ENCODE measurements at places on chromosomes 3 and 15. TPM values are rescaled to one million over a fixed set of nuclear protein-coding genes. Genes with fewer than 3 reads are reported as not detected.
A peak's percentile ranks its signal among the peaks of the same experiment; 100 is the strongest.

- peak; percentile 26 for DNase-seq
Measured at GRCh38 chr15:72685301-72685924, 569 bp downstream of the HIGD2B start.

DNA sequence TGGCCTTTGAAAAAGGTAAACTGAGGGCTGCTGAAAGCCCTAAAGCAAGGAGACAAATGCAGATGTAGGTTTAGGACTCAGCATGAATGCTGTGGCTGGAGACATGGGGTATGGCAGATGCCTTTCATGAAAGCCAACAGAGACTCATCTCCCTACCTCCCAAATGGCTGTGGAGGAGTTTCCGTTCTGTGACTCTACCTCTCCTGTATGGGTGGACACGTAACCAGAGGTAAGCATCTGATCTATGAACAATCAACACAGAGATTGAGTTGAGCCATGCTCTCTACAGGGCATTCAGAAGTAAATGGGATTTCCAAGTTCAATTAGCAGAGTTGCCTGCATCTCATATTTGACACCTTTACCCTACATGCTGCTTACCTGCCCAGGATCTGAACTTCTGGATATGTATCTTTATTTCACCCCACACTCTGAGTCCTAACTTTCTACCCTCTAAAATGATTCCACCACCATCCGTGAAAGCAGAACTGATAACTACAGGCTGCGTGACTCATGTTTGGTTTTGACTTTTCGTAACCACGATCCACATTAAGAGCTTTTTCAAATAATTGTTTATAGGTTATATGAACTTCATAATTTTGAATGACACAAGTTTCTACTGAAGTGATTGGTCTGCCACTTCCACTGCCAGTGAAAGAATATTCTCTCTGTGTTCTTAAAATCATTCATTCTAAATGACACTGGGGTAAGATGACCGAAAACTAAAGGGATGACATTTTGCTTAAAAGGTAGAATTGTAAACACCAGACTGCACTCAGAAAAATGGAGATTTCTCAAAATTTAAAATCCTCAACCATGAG is 1058.7 kb downstream of the FHIT start:
- no peak for DNase-seq

SLC35G2 gene
- 4.2 TPM for polyA plus RNA-seq

DNA sequence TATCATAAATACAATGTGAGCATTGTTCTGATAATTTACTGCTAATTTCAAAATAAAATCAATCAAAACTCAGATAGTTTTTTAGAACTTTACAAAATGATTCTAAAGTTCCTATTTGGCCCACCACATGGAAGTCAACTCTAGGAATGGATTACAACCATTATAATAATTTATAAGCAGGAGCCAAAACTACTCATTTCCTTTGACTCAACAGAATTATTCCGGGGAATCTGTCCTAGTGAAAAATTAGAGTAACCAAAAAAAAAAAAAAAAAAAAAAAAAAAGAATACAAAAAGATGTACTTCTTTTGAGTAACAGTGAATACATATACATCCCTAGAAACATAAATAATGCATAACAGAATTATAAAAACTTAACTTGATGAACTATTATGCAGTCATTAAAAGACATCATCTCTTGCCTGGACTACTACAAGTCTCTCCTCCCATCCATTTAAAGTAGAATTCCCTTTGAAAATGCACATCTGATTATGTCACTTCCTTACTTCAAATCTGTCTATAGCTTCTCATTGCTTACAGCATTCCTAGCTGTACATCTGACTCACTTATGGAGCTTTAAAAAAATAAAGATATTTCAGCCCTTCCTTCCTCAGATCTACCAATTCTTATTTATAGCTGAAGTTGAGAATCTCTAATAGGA is 43.4 kb downstream of the HDGFL3 start:
- DNase-seq = no peak

GRCh38 chr3:195093731-195094130 is 177.2 kb downstream of the XXYLT1 start:
- no peak for DNase-seq

MOBP gene
- polyA plus RNA-seq = 0.14 TPM

GRCh38 chr3:9861201-9861600 is 17.4 kb upstream of the RPUSD3 start:
- no peak for DNase-seq

DNA sequence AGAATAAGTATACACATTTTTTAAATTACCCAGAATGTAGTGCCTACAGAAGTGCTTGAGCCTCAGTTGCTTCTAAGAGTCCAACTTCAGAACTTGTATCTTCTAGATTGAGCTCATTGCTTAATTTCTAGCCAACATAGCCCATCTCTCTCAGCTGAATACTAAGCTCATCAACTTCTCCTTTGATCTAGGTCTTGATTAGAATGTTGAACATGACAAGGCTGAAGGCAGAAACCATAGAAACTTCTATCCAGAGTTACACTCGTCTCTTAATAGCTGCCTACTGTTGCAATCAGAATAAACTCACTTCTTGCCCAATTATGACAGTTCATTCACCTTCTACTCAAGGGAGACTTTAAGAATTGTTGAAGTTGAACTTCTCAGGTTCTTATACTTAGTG is 327.3 kb upstream of the THBS1 start:
- DNase-seq = no peak

CD200R1 gene
- 0.64 TPM for polyA plus RNA-seq

GRCh38 chr15:85777250-85778106 is 17.2 kb downstream of the KLHL25 start:
- DNase-seq = no peak

POTEB gene
- not detected for polyA plus RNA-seq

- DNase-seq = no peak
Measured at GRCh38 chr15:86556396-86557017, 476.8 kb downstream of the AGBL1 start.

DNA sequence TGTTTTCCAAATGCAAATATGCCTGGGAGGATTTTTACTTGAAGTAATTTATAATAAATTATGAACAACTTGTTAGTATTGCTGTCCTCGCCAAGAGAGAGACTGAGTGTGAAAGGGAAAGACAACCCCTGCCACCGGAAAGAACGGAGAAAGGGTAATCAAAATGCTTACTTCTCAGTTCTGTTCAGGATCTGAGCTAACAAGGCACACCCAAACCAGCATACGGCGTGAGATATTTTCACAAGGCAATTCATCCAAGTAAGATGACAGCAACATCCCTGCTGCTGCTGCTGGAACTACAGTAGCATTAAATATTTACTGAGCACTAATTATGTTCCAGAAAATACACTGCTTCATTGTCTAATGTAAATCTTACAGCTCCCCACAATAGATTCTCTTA is 96.1 kb downstream of the KBTBD8 start:
- DNase-seq = no peak

- no peak for DNase-seq
Measured at GRCh38 chr3:176351408-176351807, 845.9 kb downstream of the TBL1XR1 start.

DNA sequence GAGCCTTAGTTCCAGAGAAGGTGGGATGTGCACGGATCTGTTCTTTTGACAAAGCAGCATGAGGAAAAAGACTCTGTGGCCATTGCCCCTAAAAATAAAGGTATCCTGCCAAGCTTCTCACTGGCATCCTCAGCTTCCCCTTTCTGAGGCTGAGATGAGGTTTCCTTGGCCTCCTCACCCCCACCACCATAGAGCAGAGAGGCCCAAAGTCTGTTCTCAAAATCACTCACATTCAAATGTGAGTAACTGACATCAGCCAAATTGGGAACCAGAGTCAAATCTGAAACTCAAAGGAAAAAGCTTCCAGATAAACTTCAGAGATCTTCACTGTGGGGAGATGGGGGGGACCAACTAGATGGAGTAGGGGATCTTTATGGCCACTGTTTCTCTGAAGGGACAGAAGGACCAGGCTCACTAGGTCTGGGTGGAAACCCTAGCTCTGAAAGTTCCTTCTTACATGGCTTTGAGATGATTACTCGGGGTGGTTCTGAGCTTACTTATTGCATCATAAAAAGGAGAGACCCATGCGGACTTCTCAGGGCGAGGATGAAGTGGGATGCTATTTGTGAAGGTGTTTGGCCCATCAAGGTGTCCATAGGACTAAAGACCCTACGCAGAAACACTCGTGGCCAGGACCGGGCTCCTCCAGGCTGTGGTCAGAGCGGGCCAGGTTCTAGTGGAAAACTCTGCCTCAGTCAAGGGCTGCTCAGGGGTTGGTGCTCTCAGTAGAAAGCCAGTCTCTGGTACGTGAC is 61.5 kb upstream of the MEF2A start:
- no peak for DNase-seq

- DNase-seq = peak; percentile 58
Measured at GRCh38 chr3:185733980-185734724, 90.7 kb downstream of the IGF2BP2 start.

DNA sequence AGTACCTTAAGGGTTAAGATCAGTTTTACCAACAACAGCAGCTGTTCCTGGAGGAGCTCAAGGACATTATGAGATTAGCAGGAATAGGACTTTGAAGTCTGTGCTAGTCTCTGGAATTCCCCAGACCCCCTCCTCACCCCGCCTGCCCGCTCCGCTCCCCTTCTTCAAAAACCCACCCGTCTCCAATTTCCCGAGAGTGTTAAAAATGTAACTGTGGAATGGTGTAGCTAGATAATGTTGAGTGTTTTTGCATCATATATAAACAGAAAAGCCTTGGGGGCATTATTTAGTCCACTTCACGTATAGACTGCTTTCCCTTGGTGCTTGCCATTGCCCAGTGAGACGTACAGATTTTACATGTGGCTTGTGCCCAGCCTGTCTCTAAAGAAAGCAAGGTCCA is 65.0 kb upstream of the SEMA6D start:
- DNase-seq = no peak

GRCh38 chr3:164018500-164018899 is 1059.8 kb downstream of the SI start:
- no peak for DNase-seq

DNA sequence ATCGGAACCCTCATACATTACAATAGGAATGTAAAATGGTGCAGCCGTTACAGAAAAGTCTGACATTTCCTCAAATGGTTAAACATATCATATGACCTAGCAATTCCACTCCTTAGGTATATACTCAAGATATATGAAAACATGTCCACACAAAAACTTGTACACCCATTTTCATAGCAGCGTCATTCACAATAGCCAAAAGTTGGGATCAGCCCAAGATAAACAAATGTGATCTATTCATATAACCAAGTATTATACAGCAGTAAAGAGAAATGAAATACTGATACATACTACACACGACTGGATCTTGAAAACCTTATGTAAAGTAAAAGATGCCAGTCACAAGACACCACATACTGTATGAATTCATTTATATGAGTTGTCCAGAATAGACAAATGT is 102.4 kb downstream of the MSL2 start:
- no peak for DNase-seq

- no peak for DNase-seq
Measured at GRCh38 chr15:51841406-51842040, 12.1 kb downstream of the TMOD3 start.

GRCh38 chr3:9715764-9716437 is 12.3 kb downstream of the CPNE9 start:
- DNase-seq = no peak

DNA sequence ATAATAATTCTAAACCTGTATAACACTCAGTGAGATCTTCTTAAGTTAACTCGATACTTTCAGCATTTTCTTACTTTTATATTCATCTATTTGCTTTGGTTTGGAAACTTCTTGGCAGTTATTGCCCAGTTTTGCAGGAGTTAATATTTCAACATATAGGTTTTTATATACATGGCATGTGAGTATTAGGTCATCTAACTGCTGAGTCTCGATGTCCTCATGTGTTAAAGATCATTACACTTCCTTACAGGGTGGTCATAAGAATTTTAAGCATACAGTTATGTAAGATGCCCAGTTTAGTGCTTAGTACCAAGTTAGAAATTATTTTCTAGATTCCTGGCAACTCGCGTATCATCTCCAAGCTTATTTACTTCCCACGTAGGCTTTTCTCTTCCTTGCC is 62.9 kb downstream of the TMEM39A start:
- DNase-seq = no peak

CEMIP gene
- polyA plus RNA-seq = 7.0 TPM

TEX55 gene
- polyA plus RNA-seq = not detected

ANKUB1 gene
- polyA plus RNA-seq = 0.33 TPM

DNA sequence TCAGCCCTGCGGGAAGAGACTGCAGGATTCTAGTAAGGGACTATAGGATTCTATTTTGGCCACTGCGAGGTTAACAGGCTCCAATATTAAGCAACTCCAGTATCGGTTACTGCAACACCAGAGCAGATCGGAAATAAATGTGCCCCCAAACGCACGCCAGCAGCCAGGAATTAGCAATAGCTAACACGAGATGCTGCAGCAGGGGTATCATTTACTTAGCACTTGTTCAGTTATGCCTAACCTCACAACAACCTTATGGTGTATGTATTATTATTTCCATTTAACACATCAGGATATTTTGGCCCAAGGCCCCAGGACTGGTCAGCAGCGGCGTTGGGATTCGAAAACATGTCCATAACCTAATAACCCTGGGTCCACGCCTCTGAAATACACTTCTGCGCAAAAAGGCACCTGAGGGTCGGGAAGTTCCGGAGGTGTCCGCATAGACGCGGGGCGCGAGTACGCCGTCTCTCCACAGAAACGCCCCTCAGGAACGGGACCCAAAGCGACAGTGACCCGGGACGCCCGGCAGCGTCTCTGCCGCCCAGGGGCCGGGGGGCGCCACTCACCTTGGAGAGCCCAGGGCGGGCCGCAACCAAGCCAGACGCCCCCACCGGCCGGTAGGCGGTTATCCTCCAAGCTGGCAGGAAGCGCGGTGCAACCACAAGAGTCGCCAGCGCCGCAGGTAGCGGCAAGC is 681 bp downstream of the PIK3CB start:
- DNase-seq = no peak

TM4SF1 gene
- polyA plus RNA-seq = 56.7 TPM

ALG1L2 gene
- polyA plus RNA-seq = 1.2 TPM

- no peak for DNase-seq
Measured at GRCh38 chr15:34341381-34342212, 1.3 kb downstream of the NOP10 start.

DCLK3 gene
- polyA plus RNA-seq = 1.1 TPM

DNA sequence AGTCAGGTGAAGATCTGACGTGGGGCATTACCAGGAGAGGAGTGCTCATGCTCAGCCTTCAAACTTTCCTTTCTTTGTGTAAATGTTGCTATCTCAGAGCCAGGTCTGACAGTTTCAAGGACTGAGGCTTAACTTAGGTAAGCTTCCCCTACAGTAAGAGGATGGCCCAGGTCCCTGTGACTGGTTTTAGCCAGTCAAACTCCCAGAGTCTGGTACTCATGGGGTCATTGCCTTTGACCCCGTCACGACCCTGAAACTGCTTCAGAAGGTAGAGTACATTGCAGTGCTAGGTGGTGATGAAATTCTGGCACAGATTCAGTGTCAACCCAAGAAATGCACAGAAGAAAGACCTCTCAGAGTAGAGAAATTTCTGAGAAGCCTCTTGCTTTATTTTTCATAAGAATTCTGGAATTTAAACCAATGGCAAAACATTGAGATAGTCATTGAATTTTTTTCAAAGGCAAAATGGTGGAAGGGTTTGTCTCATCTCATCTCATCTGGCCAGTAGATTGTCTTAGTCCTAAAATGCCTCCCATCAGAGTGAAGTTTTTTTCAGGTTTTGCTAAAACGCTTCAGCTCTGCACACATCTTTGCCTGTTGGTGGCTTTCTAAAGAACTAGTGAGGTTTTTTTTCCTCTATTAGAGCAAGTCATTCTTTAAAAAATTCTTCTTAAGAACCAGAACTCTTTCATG is 23.1 kb downstream of the ZBTB38 start:
- no peak for DNase-seq

FEZF2 gene
- polyA plus RNA-seq = not detected

- DNase-seq = no peak
Measured at GRCh38 chr15:67957435-67958132, 96.5 kb upstream of the PIAS1 start.

GRCh38 chr15:99326235-99326634 is 75.0 kb downstream of the LRRC28 start:
- no peak for DNase-seq

SLC22A13 gene
- polyA plus RNA-seq = 4.8 TPM

Data from renal pelvis (tissue), 12 donors.